ENCODE measurements at places on chromosomes 6 and 20. TPM values are rescaled to one million over a fixed set of nuclear protein-coding genes. Genes with fewer than 3 reads are reported as not detected.

- no peaks in the 10 kb centered on the region for H3K27me3 ChIP-seq
- peaks cover 47% of the 10 kb centered on the region for H3K36me3 ChIP-seq
- peak overlapping the region; percentile 99 for H3K27ac ChIP-seq
Measured at GRCh38 chr20:58652606-58653294, 1.7 kb downstream of the STX16 start.

DNA sequence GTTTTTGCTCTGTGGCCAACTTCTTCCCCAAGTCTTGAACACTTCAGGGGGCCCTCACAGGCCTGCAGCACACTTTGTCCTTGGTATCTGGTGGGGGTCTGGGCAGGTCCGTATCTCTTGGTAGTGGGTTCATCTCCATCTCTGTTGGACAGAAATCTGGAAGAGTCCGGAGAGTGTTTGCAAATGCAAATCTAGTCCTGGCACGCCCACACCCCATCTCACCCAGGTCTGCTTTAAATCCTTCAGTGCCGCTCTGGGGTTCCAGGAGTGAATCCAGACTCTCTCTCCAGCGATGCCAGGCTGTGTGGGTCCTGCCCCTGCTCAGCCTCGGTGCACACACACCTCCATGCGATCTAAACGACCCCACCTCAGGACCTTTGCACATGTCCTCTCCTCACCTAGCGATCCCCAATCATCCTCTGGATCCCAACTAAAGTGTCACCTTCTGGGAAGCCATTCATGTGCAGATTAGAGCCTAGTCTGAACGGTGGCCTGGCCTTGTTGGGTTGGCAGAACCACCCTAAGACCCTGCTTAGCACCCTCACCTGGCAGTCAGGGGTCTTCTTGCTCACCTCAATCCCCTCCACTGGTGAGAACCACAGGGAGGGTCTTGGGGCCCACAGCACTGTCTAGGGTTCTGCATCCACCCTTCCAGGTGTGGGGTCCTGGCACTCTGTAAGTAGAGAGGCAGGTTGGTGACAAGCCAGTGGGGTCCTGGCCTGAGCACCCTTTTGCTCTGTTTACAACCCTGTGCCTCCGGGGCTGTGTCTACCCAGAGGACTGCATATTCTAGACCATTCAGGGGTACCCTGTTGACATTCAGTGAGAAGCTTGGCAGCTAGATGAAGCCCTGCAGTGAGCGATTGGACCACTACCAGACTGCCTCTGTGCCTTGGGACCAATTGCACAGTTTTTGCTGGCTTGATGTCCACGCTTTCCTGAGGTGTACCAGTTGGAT, 100.8 kb downstream of the SYCP2 start:
- DNase-seq, result no peak
- no peak overlapping the region for H3K4me3 ChIP-seq
- no peaks in the 10 kb centered on the region for H3K4me1 ChIP-seq
- H3K27me3 ChIP-seq, result peaks cover 11% of the 10 kb centered on the region
- H3K36me3 ChIP-seq, result no peaks in the 10 kb centered on the region

DNA sequence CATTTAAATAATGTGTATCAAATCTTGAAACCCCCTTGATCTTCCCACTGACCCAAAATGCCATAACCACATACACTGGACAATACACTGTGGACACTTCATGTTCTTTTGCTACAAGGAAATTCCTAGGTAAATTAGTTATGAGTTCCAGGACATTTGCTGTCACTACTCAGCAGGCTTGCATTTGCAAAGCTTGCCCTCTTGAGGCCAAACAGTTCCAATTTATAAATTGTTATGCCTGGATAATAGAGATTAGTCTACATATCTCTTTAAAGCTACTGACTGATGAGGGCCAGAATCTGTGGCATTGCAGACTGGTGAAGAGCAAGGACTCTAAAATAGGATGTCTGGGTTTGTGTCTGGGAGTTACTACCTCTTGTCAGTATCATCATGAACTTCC, 17.4 kb upstream of the RAB32 start:
- H3K27me3 ChIP-seq, result no peaks in the 10 kb centered on the region
- no peaks in the 10 kb centered on the region for H3K36me3 ChIP-seq
- no peak for DNase-seq
- H3K4me3 ChIP-seq, result no peak overlapping the region
- H3K27ac ChIP-seq, result no peak overlapping the region

Gene PACRG
- total RNA-seq, result 0.78 TPM

DNA sequence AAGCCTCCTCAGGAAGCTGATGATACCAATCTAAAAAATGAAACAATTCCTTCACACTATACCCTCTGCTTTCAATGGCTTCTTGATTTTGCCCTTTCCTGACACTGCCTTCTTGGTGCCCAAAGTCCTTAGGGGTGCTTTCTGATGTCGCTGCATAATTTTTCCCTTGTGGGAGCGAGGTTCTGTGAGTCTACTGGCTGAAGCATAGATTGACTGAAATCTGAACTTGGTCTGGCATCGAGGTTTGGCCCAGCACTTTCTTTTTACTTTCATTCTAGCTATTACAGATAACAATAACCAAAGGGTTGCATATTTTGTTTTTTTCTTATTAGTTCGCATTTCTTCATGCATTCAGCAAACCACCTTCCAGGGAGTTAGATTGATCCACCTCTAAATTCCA, 65.8 kb downstream of the E2F3 start:
- no peak overlapping the region for H3K4me3 ChIP-seq
- H3K27me3 ChIP-seq, result no peaks in the 10 kb centered on the region
- DNase-seq, result no peak
- peaks cover 19% of the 10 kb centered on the region for H3K4me1 ChIP-seq

- H3K4me1 ChIP-seq, result peaks cover 10% of the 10 kb centered on the region
- peaks cover 5% of the 10 kb centered on the region for H3K27me3 ChIP-seq
- no peak for DNase-seq
- H3K36me3 ChIP-seq, result no peaks in the 10 kb centered on the region
- no peak overlapping the region for H3K27ac ChIP-seq
- no peak overlapping the region for H3K4me3 ChIP-seq
Measured at GRCh38 chr20:51583073-51583472, 40.6 kb upstream of the NFATC2 start.

Gene SLC35F1
- total RNA-seq, result not detected

Gene RIMS4
- total RNA-seq, result not detected

Gene TTK
- 40.9 TPM for total RNA-seq

Gene PDYN
- not detected for total RNA-seq

- no peak overlapping the region for H3K27ac ChIP-seq
- peaks cover 3% of the 10 kb centered on the region for H3K27me3 ChIP-seq
- no peak overlapping the region for H3K4me3 ChIP-seq
- H3K36me3 ChIP-seq, result no peaks in the 10 kb centered on the region
- DNase-seq, result no peak
Measured at GRCh38 chr6:36305885-36306284, 30.8 kb downstream of the BNIP5 start.

DNA sequence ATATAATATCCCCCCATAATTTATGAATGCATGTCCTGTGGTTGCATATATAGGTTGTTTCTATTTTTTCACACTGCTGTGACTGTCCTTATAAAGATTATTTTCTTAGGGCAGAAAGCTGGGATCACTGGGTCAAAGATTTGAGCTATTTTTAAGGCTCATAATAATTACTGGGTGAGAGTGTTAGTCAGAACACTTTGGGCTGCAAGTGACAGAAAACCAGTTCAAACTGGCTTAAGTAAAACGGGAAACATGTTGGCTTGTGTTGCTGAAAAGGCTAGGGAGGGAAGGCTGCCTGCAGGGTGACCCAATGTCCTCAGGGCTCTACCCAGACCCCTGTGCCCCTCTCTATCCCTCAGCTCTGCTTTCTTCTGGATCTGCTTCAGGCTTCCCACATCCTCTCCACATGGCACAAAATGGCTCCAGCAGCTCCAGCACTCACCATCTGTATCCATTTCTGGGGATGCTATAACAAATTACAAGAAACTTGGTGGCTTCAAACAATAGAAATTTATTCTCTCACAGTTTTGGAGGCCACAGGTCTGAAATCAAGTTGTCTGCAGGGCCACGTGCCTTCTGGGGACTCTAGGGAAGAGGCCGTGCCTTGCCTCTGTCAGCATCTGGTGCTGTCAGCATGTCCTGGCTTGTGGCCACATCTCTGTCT, 33.1 kb upstream of the MLN start:
- H3K36me3 ChIP-seq, result no peaks in the 10 kb centered on the region
- H3K27me3 ChIP-seq, result peaks cover 30% of the 10 kb centered on the region
- no peak for DNase-seq

Data from activated CD8-positive, alpha-beta T cell treated with anti-CD3 and anti-CD28 coated beads, Interleukin-2, amount 10 ng/mL, durations not matched to agents 7 days and 5 days (primary cell).